ENCODE measurements at places on chromosomes 1 and 21. TPM values are rescaled to one million over a fixed set of nuclear protein-coding genes. Genes with fewer than 3 reads are reported as not detected.

TRIM58 gene
- 1.4 TPM for total RNA-seq

GRCh38 chr1:225631021-225631663 lies 21.8 kb downstream of the ENAH start:
- no peak for DNase-seq

DNA sequence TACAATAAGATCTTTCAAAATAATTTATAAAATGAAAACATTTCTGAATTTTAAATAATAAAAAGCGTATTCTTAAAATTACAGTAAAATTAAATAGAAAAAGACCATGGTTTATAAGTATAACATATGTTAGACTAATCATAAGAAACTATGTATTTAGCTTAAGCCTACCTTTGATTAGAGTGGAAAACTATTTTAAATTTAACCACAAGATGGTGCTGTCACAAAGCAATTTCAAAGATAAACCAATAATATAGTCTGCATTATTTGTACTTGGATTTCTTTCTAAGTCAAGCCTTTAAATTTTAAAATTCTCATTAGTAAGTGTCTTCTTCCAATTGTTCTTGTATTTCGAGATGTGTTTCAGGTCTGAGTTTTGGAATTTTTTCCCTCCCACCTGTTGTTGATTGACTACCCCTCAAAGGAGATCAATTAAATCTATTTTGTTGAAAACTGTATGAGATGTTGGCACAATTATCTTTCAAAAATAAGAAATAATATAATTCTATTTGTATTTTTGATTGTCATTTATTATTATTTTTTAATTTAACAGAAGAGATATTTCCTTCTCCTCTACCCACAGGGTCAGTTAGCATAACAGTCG lies 459.8 kb downstream of the KCNT2 start:
- no peak for DNase-seq

GRCh38 chr1:41507110-41507720 lies 22.7 kb upstream of the EDN2 start:
- DNase-seq: no peak

DNA sequence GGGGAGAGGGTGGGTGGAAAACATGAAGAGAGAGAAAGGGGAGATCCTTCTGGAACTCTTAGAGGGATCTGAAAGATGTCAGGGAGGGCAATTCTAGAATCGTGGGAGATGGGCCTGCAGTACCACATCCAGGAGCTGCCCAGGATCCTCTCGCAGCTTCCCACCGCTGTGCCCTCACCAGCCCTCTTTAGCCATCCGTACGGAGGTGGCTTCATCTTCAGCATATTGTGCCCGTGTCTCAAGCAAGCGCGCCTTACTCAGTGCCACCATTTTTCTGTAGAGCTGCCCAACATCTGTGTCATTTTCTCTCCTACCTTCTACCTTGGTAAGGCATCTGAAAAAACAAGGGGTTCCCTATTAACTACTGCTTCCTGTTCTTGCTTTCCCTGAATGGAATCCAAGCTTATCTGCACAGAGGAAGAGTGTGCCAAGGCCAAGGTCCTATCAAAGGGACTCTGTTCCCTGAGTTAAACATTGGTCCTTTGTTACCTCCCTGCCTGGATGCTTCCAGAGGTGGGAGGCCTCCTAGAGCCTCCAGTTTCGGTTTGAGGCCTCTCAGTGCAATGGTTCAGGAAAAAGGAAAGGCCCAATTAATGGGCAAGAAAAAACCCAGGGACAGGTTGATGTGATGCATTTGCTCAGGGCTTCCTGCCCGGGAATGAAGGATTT lies 23.2 kb downstream of the C1orf116 start:
- DNase-seq: no peak

- no peak for DNase-seq
These were observed 13.5 kb upstream of the OR2G2 start for GRCh38 chr1:247574664-247575063.

DPH2 gene
- total RNA-seq: 17.1 TPM

- DNase-seq: peak; percentile 42
These were observed 943 bp downstream of the SEMA6C start for GRCh38 chr1:151145304-151146071.

DNA sequence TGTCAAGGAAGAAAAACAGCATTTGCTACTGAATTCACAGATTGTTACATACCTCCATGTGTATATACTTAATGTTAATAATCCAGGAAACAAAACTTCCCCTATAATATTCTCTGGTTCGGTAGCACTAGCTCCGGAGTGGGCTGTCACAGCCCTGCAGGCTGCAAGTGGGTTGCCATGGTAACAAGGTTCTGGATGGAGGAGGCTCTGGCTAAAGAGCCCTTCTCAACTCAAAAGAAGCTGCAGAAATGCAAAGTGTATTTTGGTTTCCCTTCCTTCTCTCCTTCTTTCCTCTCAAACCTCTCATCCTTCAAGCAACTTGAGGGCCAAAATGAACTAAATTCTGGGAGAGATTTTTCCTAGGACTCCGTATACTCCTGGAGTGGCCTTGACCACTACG lies 45.2 kb downstream of the ASTN1 start:
- DNase-seq: no peak

DNA sequence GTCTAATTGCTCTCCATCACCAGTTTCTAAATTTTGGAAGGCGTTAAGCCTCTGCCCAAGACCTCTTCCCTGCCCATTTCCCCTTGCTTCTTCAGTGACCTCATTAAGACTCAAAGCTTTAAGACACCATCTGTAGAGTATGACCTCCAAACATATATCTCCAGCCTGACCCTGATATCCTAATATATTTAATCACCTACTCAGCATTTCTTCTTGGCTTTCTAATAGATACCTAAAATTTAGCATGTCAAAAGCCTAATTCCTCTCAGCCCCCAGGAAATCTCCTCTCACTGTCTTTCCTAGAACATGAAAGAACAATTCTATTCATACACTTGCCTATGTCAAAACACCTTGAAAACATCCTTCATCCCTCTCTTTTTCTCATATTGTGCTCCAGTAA lies 235.5 kb upstream of the HOOK1 start:
- no peak for DNase-seq
